ENCODE measurements at places on chromosomes 1 and 21. TPM values are rescaled to one million over a fixed set of nuclear protein-coding genes. Genes with fewer than 3 reads are reported as not detected.
A peak's percentile ranks its signal among the peaks of the same experiment; 100 is the strongest.

ZMYND12 gene
- total RNA-seq: not detected

FAM3B gene
- not detected for total RNA-seq

DNA sequence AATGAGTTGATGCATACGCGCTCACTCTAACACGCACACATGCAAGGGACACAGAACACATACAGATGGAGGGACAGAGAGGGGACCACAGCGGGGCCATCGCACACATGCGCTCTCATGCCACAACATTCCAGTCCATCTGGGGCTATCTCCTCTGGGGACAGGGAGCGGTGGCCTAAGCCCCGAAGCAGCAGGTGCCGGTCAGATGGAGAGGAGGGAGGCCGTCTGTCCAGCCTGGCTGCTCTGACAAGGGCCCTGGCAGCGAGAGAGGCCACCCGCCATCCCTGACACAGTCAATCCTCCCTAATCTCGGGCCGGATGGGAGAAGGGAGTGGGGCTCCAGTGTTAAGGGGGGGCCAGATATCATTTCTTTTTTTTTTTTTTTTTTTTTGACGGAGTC, 123.5 kb downstream of the KIAA0319L start:
- no peak for DNase-seq

SLC2A5 gene
- 123 TPM for total RNA-seq

F11R gene
- total RNA-seq: 25.0 TPM

- peak; percentile 84 for DNase-seq
These were observed 20.7 kb upstream of the LAX1 start for GRCh38 chr1:203744075-203744972.

WNT4 gene
- total RNA-seq: not detected

DNA sequence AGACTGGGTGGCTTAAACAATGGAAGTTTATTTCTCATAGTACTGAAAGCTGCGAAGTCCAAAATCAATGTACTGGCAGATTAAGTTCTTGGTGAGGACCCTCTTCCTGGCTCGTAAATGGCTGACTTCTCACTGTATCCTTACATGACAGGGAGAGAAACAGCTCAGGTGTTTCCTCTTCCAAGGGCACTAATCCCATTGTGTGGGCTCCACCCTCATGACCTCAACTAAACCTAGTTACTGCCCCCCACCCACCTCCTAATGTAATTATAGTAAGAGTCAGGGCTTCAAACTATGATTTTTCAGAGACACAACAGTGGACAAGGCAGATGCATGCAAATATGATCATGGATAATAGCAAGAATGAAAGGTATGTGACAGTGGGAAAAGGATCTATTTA, 81.2 kb upstream of the HP1BP3 start:
- no peak for DNase-seq

GRCh38 chr1:226971765-226972164, 31.7 kb downstream of the COQ8A start:
- DNase-seq: no peak

DNA sequence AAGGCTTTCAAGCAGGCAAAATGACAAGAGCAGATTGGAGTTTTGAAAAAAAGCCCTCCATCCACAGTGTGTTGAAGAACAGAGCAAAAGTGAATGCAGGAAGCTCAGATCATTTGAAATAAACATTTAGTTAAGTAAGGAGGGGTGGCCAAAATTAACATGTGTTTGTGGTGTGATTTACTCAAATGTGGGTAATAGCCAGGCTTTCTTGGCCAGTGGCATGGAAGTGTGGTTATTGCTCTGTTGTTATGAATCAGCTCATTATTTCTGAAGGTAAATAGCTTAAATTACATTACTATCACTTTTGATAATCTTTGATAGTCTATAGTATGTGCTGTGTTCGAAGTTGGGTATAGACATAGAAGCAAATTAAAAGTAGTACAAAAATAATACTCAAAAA, 485.9 kb downstream of the LMO4 start:
- no peak for DNase-seq

- no peak for DNase-seq
These were observed 5.0 kb downstream of the CTRC start for GRCh38 chr1:15443281-15443680.

NTNG1 gene
- total RNA-seq: 6.2 TPM

DNA sequence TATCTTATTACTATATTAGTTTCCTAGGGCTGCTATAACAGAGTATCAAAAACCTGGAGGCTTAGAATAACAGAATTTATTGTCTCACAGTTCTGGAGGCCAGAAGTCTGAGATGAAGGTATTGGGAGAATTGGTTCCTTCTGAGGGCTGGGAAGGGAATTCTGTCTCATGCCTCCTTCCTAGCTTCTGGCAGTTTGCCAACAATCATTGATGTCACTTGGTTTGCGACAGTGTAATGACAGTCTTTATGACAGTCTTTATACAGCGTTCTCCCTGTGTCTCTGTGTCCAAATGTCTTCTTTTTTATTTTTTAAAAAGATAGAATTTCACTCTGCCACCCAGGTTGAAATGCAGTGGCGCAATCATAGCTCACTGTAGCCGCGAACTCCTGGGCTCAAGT, 15.8 kb upstream of the CENPF start:
- DNase-seq: no peak

DNA sequence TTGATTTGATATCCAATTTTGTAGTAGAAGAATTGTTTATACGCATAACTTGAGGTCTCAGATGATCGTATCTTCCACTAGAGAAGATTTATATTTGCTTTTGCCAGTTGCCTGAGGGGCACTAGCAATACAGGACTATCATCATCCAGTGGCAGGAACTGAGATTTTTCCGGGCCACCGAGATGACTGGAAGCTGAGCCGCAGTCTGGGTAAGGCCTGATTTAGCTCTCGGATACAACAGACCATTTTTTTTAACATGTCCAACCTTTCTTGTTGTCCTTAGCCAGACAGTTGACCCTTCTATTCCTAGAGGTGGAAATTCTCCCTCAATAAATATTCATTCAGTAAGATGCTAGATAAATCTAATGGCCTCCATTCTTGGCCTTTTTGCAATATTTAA, 25.4 kb upstream of the GUCA2B start:
- DNase-seq: no peak

DNA sequence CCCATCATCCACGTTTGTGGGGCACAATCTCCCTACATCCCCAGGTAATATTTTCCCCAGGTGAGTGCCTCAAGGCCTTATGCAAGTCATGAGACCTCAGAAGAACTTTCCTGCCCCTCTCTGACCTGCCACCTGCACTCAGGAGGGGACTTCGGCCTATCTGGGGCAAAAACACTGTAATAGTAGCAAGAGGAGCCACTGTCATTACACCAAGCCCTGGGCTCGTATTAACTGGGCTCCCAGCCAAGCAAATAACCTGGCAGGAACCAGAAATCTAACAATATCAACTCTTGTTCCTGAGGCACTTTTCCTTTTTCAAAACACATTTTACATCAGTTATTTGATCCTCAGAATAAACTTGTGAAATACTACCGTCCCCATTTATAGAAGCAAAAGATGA, 30.9 kb downstream of the LAMB3 start:
- DNase-seq: no peak

DNA sequence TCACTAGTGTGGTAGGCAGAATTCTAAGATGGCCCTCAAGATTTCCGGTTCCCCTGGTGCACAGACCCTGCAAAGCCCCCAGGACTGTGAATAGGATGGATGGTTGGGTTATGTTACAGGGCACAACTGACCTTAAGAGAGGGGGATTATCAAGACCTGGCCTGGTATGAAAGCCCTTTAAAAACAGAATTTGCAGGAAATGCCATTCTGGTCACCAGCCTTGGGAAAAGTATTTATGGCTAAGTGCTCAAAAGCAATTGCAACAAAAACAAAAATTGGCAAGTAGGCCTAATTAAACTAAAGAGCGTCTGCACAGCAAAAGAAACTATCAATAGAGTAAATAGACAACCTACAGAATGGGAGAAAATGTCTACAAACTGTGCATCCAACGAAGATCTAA, 144.7 kb upstream of the EDN2 start:
- no peak for DNase-seq

Data from OCI-LY7 (cell line).